NCI-H1092 (cell line): ENCODE measurements at places on chromosomes 11 and 22.

GRCh38 chr11:25970726-25971508, 361.0 kb upstream of the ANO3 start:
- no peak for DNase-seq

DNA sequence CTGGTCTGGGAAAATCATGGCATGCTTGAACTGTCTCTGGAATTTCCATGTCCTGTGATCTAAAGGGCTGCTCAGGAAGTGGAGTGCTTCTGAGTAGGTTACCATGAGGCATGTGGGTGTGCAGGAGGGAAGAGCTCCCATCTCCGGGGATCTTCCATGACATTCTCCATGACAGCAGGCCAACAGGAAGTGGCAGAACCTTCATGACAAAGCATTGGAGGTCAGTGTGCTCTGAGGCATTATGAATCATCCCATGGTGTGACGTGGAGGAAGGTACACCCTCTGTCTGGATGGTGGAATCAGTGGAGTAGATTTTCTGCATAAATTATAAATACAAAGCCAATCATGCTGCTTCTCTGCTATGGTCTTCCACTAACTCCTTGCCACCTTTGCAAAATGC, 139.6 kb upstream of the E2F8 start:
- DNase-seq = no peak

- no peak for DNase-seq
Measured at GRCh38 chr11:71395263-71395560, 53.0 kb downstream of the DHCR7 start.

- DNase-seq = peak; percentile 89
Measured at GRCh38 chr11:72471005-72471898, 36.9 kb upstream of the CLPB start.

GRCh38 chr11:130213979-130214281, 54.3 kb downstream of the ST14 start:
- DNase-seq = no peak

GRCh38 chr11:114080219-114080618, 20.7 kb downstream of the ZBTB16 start:
- DNase-seq = no peak

- peak; percentile 75 for DNase-seq
Measured at GRCh38 chr11:62694455-62695167, 5.3 kb upstream of the LRRN4CL start.

DNA sequence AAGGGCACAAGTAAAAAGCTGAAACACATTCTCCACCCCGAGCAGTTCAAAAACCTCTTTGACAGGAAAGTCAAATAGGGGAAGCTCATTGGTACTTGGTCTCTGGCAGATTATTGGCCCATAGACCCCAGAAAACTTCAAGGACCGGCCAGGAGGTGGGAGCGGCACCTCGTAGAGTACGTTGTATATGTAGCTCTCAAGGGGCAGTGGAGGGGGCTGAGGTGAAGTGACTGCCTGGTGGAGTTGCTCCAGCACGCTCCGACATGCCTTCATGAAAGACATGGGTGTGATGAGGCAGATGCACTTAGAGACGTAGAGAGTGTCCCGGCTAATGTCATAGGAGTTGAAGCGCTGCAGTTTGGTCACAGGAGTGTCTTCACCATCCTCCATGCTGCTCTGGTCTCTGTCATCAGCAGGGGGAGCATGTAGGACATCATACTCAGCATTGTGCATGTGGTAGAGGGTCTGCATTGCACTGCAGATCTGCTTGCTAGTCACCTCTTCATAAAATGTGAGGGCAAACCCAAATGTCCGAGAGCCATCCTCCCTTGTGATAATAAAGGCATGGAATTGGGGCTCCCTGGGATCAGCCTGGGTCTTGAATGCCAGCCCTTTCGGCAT, 61.3 kb downstream of the DENND5A start:
- no peak for DNase-seq

DNA sequence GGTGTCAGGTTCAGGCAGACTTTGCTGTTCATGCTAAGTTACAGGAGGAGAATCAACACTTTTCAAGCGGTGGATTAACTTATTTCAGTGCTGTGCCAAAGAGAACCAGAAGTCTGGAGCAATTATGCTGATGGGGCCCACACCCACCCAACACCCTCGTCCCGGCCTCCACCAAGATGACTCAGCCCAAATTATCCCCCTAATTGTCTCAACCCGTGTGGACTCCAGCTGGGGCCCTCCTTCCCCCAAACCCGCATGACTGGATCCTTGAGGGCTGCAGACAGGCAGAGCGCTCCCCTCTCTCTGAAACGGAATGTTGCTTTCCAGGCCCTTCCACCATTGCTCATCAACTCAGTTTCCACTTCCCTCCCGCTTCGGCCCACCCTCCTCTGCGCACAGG, 34.6 kb upstream of the MN1 start:
- DNase-seq = no peak

DNA sequence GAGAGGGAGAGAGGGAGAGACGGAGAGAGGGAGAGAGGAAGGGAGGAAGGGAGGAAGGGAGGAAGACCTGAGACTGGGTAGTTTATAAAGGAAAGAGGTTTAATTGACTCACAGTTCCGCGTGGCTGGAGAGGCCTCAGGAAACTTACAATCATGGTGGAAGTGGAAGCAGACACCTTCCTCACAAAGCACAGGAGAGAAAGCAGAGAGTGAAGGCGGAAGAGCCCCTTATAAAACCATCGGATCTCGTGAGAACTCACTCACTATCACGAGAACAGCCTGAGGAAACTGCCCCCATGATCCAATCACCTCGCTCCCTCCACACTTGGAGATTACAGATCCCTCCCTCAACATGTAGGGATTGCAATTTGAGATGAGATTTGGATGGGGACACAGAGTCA, 12.2 kb upstream of the CARS1 start:
- no peak for DNase-seq

DNA sequence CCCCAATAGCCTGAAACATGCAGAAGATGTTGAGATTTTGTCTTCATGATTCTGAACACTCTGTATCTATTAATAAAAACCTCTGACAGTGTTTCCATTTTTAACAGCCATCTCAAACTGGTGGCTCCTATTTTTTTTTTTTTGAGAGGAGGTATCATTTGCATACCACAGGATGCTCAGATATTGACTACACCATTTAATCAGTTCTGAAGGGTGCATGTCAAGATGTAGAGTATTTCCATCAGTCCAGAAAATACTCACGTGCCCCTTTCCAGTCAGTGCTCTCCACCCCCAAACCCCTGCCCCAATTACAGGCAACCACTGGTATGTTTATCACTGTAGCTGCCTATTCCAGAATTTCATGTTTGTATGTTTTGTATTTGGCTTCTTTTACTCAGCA, 85.3 kb upstream of the SORL1-AS1 start:
- DNase-seq = no peak

- peak; percentile 75 for DNase-seq
Measured at GRCh38 chr22:29700900-29701154, 19.0 kb upstream of the CABP7 start.

GRCh38 chr11:76424891-76425290, 19.9 kb upstream of the EMSY start:
- DNase-seq = no peak

GRCh38 chr11:69692422-69692821, 11.4 kb downstream of the FGF19 start:
- DNase-seq = no peak

- DNase-seq = no peak
Measured at GRCh38 chr22:39017596-39018365, 3.1 kb upstream of the APOBEC3D start.

- DNase-seq = no peak
Measured at GRCh38 chr11:134479206-134480135, 67.4 kb upstream of the B3GAT1 start.

- DNase-seq = no peak
Measured at GRCh38 chr11:97557399-97557798, 1167.6 kb downstream of the JRKL start.

DNA sequence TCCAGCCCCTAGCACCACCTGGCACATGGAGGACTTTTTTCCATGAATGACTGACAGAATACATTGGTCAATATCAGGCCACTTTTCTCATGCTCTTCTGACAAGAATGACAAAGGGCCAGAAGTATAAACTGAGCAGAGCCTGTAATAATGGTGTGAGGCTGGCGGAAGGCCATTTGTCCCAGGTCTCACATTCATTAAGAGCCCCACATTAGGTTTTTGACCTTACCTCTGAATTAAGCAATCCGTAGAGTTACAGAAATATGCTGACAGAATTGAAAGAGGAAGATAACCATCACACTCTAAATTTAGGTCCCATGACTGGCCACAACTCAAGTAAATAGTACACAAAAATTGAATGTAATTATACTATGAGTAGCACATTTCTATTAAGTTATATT, 55.2 kb downstream of the SYT9 start:
- no peak for DNase-seq

GRCh38 chr11:44351006-44351660, 41.2 kb upstream of the ALX4 start:
- no peak for DNase-seq

DNA sequence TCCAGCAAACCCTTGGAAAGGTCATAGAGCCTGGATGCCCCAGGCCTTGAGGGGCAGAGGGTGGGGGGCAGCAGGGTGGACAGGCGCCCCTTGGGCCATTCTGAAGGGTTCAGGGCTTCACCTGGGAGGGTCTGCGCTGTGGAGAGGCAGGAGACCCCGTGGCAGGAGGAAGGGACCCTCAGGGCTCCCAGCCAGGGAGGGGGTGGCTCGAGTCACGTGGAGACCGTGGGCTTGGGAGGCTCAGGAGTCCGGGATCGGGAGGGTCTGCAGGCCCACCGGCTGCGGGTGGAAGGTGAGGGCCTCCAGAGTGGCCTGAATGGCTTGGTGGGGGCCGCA, 48.5 kb upstream of the A4GALT start:
- no peak for DNase-seq

DNA sequence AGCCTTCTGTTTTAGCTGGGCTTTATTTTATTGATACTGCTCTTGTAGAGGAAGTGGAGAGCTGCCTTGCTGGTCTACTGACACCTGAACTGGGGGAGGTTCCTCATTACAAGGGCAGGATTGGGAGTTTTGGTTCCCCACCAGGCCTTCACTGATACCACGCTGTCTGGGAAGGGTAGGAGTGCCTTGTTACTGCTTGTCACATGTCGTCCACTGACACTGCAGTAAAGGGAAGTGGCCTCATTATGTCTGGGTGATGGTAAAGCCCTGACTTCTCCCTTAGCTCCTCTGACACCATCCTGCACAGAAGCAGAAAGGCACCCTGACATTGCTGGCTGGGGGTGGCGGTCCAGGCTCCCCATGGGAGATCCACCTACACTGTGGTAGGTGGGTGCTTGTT, 38.7 kb upstream of the ELF5 start:
- no peak for DNase-seq

DNA sequence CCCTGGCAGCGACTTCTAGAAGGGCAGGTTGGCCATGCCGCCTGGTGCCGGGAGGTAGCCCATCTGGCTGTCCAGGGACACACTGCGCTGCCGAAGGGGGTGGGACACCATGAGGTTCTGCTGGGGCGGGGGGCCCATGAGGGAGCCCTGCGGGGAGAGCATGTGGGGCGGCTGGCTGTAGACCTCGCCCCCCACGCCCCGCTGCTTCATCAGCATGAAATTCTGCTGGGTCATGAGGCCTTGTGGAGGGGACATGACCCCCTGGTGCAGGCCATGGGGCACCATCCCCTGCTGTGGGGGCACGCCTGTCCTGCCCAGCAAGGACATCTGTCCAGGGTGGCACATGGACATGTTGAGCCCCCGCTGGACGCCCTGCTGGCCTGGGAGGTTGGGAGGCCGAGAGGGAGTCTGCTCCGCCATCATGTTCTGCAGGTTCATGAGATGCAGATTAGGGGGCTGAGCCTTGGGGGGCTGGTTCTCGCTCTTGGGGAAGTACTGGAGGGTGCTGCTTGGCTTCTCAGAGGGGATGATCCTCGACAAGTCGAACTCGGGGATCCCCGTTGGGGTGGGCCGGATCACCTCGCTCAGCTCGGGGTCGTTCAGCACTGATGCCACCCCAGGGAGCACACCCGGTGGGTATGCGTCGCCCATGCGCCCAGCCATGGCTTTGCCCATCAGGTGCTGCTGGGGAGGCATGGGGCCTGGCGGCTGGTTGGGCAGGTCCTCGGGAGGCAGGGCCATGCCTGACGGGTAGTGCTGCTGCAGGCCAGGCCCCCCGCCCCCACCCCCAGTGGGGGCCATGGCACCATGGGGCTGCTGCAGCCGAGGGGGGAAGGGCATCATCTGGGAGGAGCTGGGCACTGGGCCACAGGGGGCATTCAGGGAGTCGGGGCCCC, 15.0 kb downstream of the CXCR5 start:
- DNase-seq = no peak

DNA sequence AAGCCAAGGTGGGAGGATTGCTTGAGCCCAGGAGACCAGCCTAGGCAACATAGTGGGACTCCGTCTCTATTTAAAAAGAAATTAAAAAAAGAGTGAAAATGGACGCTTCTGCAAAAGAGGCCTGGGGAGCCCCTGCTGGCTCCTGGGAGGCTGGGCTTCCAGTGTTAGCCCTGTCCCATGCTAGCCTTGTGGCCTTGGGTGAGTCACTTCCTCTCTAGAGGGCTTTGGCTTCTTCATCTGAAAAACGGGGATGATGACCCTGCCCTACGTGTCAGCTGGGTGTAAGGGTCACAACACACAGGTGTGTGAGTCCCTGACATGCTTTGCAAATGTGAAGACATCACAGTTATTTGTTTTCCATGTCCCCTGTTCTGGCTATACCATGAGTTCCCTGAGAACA, 32.8 kb downstream of the FAM227A start:
- DNase-seq = no peak

DNA sequence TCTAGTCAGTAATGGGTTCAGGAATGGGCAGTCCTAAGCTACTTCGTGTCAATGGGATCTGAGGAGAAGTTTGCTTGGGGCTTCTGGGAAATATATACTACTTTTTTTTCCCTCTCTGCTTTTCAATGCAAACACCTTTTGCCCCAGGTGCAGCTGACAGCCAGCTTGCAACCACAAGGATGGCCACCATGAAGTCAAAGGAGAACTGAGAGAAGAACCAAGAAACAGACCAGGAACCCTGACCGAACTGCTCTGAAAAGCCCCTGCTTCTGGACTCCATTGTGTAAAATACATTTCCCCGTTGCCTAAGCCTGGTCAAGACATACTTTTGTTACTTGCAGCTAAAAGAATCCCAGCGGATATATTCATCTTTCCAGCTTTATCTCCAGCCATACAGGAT, 20.1 kb upstream of the CD44 start:
- no peak for DNase-seq

- DNase-seq = no peak
Measured at GRCh38 chr22:41320416-41321240, 19.3 kb downstream of the ZC3H7B start.

DNA sequence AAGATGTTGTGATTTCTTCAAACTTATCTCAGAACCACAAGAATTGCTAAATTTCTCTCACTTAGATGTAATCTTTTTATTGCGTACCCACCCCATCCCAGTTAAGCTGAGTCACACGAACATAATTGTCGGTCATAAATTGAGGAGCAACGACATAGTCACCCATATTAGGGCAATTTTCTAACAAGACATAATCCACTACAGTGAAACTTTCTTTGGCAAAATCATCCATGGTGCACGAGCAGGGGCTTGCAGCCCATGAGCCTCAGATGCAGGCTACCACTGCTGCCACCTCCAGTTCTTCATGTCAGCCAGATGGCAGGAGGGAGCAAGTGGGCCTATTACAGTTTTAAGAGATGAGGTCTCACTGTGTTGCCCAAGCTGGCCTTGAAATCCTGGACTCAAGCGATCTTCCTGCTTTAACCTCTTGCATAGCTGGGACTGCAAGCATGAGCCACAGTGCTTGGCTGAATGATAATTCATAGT, 70.3 kb upstream of the GRK2 start:
- DNase-seq = no peak
